ENCODE measurements at places on chromosomes 4 and X.

DNA sequence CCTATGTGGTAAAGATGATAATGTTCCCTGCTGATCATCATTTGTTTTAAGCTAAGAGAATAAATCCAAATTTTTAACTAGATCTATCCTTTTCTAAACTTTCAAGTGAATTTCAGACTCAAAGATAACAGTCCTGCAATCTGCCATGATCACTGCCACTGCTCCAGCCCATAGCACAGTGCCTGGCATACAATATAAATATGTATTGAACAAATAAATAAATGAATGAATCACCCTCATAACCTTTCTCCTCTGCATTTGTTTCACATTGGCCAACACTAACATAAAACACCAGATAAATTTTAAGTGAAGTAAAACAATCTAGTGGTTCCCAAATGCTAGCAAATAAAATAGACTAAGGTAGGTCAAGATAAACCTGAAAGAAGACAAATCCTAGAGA is 439.0 kb downstream of the GPM6A start:
- DNase-seq: no peak

DNA sequence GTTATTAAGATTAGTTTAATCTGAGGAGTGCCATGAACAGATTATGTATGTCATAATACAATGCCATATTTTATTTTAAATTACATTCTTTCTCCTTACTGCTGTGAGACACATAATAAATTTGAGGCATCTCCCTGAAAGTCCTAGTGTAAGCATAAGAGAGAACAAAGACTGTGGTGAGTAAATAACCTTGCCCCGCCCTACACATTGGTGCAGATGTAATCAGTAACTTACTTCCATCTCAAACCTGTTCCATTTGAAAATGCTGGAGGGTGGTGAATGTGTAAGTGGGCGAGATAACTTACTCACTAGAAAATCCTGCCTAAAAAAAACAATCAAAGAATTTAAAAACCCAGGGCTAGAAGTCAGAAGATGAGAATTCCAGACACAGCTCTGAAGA is 338.1 kb upstream of the SLIT2 start:
- DNase-seq: no peak

DNA sequence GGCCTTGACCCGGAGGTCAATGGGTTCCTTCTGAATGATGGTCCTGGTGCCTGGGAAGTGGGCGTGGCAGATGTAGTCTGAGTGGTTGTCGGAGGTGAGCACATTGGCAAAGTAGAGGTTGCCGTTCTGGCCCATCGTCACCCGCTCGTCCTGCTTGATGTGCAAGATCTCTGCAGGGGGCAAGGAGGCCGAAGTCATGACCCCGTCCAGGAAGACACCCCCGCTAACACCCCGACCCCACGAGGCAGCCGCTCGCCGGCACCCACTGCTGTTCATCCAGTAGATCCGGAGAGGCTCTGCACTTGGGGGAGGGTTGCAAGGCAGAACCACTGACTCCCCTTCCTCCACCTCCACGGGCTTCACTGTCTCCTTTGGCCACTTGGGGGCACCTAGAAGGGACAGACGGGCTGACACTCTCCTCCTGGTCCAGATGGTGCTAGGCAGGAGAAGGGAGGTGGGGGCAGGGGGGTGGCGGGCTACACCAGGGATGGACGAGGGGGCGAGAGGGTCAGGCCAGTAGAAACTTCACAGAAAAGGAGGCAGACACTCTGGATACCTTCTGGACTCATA is 15.1 kb downstream of the L1CAM start:
- DNase-seq: peak; percentile 52

DNA sequence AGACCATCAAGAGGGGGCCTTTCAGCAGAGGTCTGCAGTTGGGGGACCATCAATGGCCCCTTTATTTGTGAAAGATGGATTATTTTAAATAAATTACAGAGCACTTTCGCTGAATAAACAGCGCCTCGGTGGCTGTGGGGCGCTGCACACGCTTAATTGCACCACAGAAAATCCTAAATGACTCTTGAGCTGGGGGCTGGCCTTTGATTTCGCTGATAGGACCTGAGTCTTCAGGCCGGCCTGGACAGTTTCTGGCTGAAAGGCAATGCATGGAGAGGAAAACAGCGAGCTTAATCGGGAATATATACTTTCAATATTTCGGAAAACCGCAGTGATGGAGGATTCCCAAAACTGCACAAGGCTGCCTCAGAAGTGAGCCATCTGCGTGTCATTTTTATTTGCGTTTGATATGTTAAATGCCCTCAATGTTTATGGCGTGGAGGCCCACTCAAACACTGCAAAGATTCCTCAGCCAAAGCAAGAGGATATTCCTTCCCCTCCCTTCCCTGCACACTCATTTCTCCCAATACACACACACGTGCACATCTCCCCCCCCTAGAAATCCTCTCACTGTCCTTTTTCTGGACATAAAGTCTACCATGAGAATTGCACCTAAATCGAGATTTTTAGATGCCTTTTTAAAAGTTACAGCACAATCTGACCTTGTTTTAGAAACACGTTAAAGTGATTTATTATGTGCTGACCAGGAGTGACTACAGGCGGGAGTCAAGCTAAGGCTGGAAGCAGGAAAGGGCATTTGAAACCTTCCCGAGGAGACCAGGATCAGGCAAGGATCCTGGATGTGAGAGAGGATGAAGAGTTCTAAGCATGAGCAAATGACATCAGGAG is 340.7 kb downstream of the RAB28 start:
- DNase-seq: no peak

- DNase-seq: no peak
These were observed 124.0 kb upstream of the POF1B start for GRCh38 chrX:85503258-85504158.

GRCh38 chrX:68889249-68889648 is 60.4 kb downstream of the EFNB1 start:
- DNase-seq: no peak

Measured in NCI-H82 (cell line).